ENCODE measurements at places on chromosomes 6 and 20.

DNA sequence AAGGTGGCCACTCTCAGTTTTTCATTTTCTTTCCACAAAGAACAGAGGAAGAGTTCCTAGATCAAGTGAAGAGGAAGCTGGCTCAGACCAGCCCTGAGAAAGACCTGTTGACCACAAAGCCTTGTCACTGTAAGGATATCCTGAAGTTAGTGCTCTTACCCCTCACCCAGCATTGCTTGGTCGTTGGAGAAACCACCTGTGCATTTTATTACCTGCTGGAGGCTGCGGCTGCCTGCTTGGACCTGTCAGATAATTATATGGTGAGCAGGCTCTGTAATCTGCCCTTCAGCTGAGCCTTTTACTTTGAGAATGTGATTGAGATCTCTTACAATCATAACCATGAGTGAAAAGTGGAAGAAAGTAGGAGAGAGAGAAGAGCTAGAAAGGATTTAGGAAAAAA is 21.9 kb downstream of the TREML1 start:
- DNase-seq, result no peak

- DNase-seq, result no peak
Measured at GRCh38 chr6:23413327-23414050, 712.5 kb upstream of the NRSN1 start.

GRCh38 chr6:137798846-137799245 is 68.2 kb upstream of the TNFAIP3 start:
- no peak for DNase-seq

GRCh38 chr6:161511447-161512095 is 237.7 kb upstream of the AGPAT4 start:
- DNase-seq, result no peak

DNA sequence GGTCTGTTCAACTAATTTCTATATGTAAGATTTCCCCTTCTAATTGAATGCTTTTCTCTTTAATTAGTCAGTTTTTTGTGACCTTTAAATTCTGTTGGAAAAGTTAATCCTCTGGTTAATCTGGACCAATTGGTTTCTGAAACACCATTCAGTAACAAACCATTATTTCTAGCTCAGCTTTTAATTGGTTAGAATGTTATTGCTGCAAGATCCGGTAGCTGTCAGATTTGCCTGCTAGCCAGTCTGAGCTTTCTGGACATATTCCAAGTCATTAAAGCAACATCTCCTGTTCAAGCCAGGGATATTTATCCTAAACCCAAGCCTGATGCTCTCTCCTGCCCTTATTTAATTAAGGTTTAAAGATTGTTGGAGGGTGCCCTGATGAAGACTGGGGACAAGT is 55.1 kb upstream of the FBXL4 start:
- DNase-seq, result no peak

GRCh38 chr20:37841389-37841788 is 61.5 kb upstream of the VSTM2L start:
- DNase-seq, result no peak

DNA sequence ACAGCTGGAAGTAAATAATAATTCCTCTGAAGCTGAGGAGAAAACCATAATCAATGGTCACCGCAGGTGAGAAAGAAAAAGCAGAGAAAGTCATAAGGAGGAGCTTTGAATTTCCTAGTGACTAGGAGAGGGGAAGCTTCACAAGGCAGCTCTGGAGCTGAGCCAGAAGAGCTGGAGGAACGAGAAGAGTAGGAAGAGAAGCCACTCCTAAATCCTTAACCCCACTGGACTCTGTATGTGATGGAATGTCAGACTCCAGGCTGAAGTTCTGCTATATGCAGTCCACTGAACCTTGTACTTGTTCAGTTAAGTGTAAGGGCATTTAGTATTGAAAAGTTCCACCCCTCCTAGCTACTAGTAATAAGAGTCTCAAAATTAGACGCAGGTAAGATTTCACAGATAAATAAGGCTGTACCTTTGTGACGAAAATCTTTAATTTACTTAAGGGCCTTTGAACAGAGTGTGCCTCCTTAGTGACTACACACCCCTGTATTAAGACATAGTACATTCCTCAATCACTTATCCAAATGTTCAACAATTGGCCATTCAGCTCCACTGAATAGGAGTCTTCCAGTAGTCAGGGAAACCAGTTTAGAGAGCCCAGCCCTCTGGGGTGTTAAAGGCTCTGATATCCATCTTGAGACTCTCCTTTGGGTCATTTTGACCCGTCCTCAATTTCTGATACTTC is 71.4 kb upstream of the UFL1 start:
- no peak for DNase-seq

DNA sequence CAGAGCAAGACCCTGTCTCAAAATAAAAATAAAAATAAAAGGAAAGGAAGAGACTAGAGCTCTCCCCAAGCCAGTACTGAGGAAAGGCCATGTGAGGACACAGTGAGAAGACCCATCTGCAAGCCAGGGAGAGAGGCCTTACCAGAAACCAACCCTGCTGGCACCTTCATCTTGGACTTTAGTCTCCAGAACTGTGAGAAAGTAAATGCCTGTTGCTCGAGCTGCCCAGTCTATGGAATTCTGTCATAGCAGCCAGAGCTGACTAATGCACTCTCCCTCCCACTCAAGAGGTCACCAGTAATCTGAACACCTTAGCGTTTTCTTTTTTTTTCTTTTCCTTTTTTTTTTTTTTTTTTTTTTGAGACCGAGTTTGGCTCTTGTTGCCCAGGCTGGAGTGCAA is 7.3 kb upstream of the PRPH2 start:
- no peak for DNase-seq

DNA sequence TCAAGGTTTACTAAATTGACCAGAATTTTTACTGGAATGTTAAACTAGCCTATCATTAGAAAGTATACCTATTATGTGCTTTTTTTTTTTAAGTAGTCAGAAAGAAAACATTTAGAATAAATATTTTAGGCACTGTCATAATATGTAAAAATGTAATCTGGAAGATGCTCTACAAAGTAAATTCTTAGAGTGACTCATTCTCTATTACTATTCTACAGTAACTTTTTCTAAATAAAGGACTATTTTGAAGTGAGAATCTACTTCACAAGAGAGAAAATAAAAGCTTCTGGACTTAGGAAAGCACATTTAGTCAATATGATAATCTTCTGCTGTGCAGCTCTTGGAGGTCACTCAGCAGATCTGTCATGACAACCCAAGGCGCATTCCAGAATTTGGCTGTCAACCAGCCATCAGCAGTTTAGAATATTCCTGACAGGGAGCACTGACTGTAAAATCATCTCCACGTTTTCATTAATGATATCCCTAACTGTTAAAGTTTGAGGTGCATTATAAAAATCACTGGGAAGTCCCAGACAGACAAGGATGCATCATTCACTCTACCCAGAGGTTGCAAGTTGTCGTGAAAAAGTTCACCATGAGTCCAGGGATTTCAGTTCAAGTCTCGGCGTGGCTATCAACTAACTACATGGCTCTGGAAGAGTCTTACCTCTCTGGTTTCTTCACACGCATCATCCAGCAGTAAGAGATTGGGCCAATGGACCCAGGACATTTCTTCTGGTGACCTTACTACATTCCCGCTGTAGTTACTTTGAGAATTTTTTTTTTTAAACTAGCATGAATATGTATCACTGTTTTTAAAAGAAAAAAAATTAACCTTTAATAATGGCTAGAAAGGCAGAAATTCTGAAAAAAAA is 374.9 kb downstream of the GJA1 start:
- DNase-seq, result no peak

DNA sequence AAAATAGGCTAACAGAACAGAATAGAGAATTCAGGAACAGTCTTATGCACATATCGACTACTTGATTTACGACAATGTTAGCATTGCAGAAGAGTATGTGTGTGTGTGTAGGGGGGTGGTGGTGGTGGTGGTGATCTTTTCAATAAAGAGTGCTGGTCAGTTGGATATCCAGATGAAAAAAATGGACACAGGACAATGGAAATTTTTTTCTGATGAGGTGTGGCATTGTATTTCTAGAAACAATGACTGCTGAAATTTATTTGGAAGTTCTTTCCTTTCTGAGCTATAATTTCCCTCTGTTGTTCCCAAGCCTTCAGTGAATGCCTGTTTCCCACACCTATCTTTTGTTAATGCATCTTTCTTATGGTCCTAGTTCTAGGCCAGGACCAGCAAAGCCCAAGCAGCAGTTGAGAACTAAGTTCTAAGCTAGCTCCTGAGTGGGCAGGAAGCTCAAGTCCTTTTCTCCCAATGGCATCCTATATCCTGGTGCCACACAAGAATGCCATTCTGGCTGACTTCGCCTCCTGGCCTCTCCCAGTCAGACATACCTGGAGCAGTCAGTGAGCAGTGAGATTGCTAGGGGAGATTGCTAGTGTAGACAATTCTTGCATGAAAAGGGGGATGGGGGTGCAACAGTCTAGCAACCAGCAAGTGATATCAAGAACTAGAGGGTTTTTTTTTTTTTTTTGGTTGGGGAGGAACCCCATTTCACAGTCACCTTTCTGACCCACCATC is 1.2 kb upstream of the TOX2 start:
- no peak for DNase-seq

GRCh38 chr6:36917541-36918193 is 31.9 kb downstream of the C6orf89 start:
- DNase-seq, result no peak

DNA sequence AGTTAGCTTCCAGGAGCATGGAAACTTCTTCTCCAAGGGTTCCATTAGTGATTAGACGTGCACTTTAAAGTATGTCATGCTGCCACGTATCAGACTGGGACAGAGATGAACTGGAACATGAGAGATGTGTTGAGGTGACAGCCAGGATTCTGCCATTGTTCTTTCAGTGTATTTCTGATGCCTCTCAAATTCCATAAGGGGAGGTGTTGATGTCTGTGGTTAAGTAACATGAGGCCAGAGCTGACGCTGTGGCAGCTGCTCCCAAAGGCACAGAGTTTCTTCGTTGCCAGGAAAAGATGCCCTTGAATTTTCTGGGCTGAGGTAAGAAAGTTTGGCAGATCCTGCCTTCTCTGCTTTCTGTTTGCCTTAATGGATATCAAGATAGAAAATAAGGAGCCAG is 63.5 kb downstream of the TRMT6 start:
- DNase-seq, result no peak

DNA sequence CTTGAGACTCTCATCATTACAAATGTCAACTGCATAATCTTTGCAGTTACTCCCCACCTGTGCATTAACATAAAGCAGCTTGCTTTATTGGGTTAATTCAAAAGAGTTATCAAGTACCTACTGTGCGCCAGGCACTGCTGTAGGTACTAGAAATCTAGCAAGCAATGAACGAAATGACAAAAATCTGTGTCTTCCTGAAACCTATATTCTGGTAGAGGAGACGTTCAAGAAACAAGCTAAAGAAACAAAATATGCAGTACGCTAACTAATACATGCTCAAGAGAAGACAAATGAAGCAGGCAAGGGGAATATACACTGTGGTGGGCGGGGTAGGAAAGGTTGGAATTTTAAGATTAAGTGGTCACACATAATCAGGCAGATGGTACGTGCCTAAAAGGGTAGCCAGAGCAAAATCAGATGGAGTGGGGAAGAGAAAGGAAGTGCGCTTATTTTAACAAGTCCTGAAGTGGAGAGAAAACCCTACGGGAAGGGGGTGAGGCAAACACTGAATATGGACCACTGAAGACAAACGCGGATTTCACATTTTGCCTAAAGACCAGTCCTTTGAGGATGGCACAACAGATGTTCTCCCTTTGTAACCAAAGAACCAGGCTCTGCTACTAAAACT is 1.2 kb downstream of the ELOVL2 start:
- no peak for DNase-seq

GRCh38 chr20:20972490-20972889 is 133.7 kb downstream of the LINC00237 start:
- no peak for DNase-seq

GRCh38 chr6:110226261-110226660 is 46.0 kb downstream of the CDC40 start:
- no peak for DNase-seq

DNA sequence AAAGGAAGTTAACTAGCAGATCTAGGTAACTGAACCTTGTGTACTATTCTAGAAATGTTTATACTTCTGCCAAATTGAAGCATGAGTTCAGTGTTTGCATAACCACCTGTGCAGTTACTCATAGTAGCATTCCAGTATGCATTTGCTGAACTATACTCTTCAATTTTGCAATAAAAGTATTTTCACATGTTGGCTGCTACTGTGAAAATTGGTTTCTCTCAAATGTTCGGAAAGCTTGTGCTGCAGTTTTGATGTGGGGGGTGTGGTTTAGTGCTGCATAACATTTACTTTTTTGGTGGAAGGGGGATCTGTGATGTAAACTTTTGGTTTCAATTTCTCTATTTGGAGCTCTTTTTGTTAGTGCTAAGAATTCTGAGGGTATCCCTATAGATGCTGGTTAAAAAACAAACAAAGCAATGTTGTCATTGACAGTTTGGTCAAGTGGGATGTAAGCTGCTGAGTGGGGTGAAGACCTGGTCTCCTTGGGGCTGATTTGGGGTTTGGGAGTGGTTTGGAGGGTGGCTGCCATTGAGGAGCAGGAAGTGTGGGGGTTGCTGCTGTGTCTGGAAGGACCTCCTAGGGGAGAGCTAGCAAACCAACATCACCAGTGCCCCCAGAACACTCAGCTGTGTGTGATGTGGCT is 87.8 kb downstream of the CARMIL1 start:
- no peak for DNase-seq

DNA sequence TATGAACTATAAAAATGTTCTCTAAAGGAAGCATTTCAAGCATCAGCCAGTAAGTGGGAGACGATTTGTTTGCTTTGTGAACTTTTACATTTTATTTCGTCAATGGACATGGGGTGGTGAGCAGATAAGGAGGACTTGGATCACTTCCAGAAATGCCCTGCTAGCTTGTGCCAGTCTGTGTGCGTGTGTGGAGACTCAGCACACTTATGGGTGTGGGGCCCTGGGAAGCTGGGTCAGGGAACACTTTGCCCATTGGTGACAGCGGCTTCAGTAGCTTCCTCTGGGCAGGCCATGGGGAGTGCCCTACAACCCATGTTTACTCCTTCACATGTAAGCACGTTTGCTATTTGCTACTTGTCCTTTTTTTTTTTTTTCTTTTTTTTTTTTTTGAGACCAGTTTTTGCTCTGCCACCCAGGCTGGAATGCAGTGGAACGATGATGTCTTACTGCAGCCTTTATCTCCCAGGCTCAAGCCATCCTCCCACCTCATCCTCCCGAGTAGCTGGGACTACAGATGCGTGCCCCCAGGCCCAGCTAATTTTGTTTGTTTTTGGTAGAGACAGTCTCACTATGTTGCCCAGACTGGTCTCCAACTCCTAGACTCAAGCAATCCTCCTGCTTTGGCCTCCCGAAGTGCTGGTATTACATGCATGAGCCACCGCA is 24.2 kb downstream of the PRDM1 start:
- DNase-seq, result no peak

DNA sequence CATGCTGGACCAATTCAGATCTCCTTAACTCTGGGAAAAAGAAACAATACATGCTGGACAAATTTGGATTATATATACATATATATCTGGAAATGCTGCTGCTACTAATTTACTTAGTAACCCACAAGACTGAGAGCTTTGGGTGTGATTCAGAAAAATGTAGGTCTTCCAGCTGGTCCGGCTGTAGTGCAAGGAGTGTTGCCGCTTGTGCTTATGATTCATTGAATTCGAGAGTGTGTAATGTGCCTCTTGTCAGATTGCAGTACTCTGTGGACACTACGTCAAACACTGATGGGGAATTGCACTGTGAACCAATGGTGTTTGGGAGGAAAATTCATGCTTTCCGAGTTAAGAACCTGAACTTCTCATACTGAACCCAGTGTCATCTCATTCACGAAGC is 1155.5 kb downstream of the EPHA7 start:
- DNase-seq, result no peak
